ENCODE measurements at places on chromosomes 6 and 20.

- no peak for DNase-seq
These were observed 122.4 kb upstream of the EXOC2 start for GRCh38 chr6:815348-815738.

DNA sequence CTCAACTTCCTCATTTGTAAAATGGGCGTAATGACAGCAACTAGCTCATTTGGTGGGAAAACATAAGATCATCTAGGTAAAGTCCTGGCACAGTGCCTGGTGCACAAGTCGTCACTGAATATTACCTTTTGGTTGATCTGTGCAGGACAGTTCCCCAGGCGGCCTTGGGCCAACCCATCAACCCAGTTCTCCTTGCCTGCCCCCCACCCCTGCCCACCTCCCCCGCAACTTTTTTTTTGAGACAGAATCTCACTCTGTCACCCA lies 99.2 kb downstream of the JPH2 start:
- no peak for DNase-seq

- no peak for DNase-seq
These were observed at the start of gene PLN for GRCh38 chr6:118548136-118548535. TSS of gene PLN (plus strand) at chr6:118548296. CDS start at chr6:118558922, 10,626 bp downstream.

- no peak for DNase-seq
These were observed 41.7 kb downstream of the PLAGL1 start for GRCh38 chr6:143966312-143966711.

DNA sequence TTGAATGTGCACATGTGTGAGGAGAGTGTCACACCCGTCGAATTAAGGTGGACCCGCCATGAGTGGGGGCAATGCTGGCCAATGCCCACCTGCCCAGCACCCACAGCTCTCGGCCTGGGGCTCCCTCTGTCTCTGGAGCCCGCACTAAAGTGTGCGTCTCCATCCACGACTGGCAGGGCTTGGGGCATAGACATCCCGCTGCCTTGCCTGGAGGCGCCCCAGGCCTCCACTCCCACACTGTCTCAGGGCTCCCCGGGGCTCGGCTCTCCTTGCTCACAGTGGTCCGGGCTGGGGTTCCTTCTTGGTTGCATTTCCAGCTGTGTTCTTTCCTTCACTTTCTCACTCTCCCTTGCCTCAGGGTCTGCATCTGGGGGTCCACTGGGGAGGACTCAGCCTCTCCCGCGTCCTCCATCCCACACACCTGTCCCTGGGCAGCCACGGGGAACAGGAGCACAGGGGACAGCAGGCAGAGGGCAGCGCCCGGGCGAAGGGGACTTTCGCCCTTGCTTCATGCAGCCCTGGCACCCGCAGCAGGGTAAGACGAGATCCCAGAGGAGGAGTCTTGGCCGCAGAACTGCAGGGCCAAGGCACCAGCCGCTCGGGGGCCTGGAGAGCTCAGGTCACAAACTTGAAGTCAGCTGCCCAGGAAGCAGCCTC lies 20.1 kb upstream of the MRGBP start:
- no peak for DNase-seq

GRCh38 chr6:132843316-132844035 lies 29.1 kb downstream of the RPS12 start:
- DNase-seq = no peak

GRCh38 chr6:28770732-28771131 lies 153.1 kb downstream of the TRIM27 start:
- no peak for DNase-seq

DNA sequence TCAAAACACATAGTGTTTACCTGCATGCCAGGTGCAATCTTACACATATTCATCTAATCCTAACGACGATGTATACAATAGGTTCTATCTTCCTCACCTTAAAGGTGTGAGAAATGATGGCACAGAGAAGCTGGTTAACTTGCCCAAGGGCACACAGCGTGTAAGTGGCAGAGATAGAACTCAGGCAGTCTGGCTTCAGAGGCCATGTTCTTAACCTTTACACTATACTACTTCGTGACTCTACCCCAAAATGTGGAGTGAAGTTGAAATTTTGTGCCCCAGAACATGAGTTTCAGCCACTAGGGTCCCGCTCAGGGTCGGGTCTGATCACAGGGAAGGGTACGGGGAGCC lies 584 bp downstream of the VPS52 start:
- DNase-seq = no peak
